ENCODE measurements at places on chromosomes 2 and 18. TPM values are rescaled to one million over a fixed set of nuclear protein-coding genes. Genes with fewer than 3 reads are reported as not detected.

The SULT1C2 gene
- total RNA-seq, result 0.29 TPM

The SOWAHC gene
- total RNA-seq, result 11.8 TPM

The CYTIP gene
- total RNA-seq, result not detected

The VWC2L gene
- total RNA-seq, result not detected

The CARF gene
- 1.1 TPM for total RNA-seq

The SLC5A7 gene
- total RNA-seq, result not detected

The ADAM23 gene
- 9.6 TPM for total RNA-seq

The VWA3B gene
- not detected for total RNA-seq

The CCDC148 gene
- 1.1 TPM for total RNA-seq

The GPBAR1 gene
- total RNA-seq, result 0.23 TPM

The CHRNA1 gene
- not detected for total RNA-seq

The RAPGEF4 gene
- 0.28 TPM for total RNA-seq

The RUFY4 gene
- not detected for total RNA-seq

The SPP2 gene
- not detected for total RNA-seq

The VSNL1 gene
- not detected for total RNA-seq

The DNER gene
- 11.1 TPM for total RNA-seq

The LIMS3 gene
- total RNA-seq, result not detected

Measured in A549 treated with GW870086 at 1 μM for 4 hours (cell line).